ENCODE measurements at places on chromosomes 12 and 14. TPM values are rescaled to one million over a fixed set of nuclear protein-coding genes. Genes with fewer than 3 reads are reported as not detected.

The GNB3 gene
- polyA plus RNA-seq = 32.4 TPM

The METTL1 gene
- 24.4 TPM for polyA plus RNA-seq

The SLCO1A2 gene
- not detected for polyA plus RNA-seq

The PHC1 gene
- polyA plus RNA-seq = 36.3 TPM

The STYK1 gene
- polyA plus RNA-seq = 0.13 TPM

The SYNE2 gene
- polyA plus RNA-seq = 53.5 TPM

The FAM222A gene
- polyA plus RNA-seq = 9.8 TPM

The RD3L gene
- not detected for polyA plus RNA-seq

The RCOR1 gene
- 23.6 TPM for polyA plus RNA-seq

The TSHR gene
- 0.65 TPM for polyA plus RNA-seq

The TAS2R50 gene
- polyA plus RNA-seq = not detected

The TAS2R19 gene
- 1.3 TPM for polyA plus RNA-seq

The KRT83 gene
- not detected for polyA plus RNA-seq

The KRT79 gene
- not detected for polyA plus RNA-seq

The ACRBP gene
- polyA plus RNA-seq = 2.0 TPM

The CLIP1 gene
- polyA plus RNA-seq = 19.6 TPM

The PLEKHG7 gene
- polyA plus RNA-seq = 0.13 TPM

The RAB21 gene
- polyA plus RNA-seq = 44.2 TPM

The SLC10A1 gene
- polyA plus RNA-seq = not detected

The MCRS1 gene
- 57.4 TPM for polyA plus RNA-seq

The HHIPL1 gene
- polyA plus RNA-seq = 1.8 TPM

The OR6C2 gene
- polyA plus RNA-seq = not detected

The C12orf50 gene
- 0.34 TPM for polyA plus RNA-seq

The POTEM gene
- not detected for polyA plus RNA-seq

The EXOC3L4 gene
- 0.80 TPM for polyA plus RNA-seq

The DBX2 gene
- polyA plus RNA-seq = 0.16 TPM

The LTBR gene
- 37.2 TPM for polyA plus RNA-seq

The KRT6C gene
- not detected for polyA plus RNA-seq

The SIX1 gene
- polyA plus RNA-seq = 59.4 TPM
